ENCODE measurements at places on chromosomes 2 and 18. TPM values are rescaled to one million over a fixed set of nuclear protein-coding genes. Genes with fewer than 3 reads are reported as not detected.

Gene DQX1
- 0.46 TPM for polyA plus RNA-seq

Gene ABCB11
- not detected for polyA plus RNA-seq

Gene ASB18
- not detected for polyA plus RNA-seq

Gene ALPI
- polyA plus RNA-seq: not detected

Gene HOXD12
- not detected for polyA plus RNA-seq

Gene SIX3
- not detected for polyA plus RNA-seq

Gene MC5R
- not detected for polyA plus RNA-seq

Gene COL3A1
- not detected for polyA plus RNA-seq

DNA sequence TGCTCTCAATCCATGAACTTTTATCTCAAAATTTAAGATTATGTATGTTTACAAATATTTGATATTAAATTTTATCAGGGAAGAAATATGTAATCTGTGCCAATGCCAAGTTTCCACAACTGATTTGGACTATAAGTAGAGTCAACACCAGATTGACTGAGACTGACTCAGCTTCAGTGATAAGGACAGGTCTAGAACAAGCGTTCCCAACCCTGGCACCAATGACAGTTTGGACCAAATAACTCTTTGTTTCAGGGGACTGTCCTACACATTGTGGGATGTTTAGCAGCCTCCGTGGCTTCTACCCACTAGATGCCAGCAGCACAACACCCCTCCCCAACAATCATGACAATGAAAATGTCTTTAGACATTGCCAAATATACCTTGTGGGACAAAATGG is 165.3 kb downstream of the THADA start:
- no peak overlapping the region for H3K4me3 ChIP-seq
- no peaks in the 10 kb centered on the region for H3K27me3 ChIP-seq
- H3K36me3 ChIP-seq: peaks cover 3% of the 10 kb centered on the region

GRCh38 chr2:195696012-195696411 is 39.0 kb downstream of the SLC39A10 start:
- no peak overlapping the region for H3K27ac ChIP-seq
- H3K27me3 ChIP-seq: no peaks in the 10 kb centered on the region
- H3K4me1 ChIP-seq: peaks cover 7% of the 10 kb centered on the region
- H3K4me3 ChIP-seq: no peak overlapping the region
- peaks cover 7% of the 10 kb centered on the region for H3K36me3 ChIP-seq
- DNase-seq: no peak

GRCh38 chr2:61183795-61184194 is 21.8 kb downstream of the C2orf74 start:
- no peak for DNase-seq
- H3K36me3 ChIP-seq: peaks cover 24% of the 10 kb centered on the region
- no peak overlapping the region for H3K4me3 ChIP-seq
- peaks cover 25% of the 10 kb centered on the region for H3K4me1 ChIP-seq

DNA sequence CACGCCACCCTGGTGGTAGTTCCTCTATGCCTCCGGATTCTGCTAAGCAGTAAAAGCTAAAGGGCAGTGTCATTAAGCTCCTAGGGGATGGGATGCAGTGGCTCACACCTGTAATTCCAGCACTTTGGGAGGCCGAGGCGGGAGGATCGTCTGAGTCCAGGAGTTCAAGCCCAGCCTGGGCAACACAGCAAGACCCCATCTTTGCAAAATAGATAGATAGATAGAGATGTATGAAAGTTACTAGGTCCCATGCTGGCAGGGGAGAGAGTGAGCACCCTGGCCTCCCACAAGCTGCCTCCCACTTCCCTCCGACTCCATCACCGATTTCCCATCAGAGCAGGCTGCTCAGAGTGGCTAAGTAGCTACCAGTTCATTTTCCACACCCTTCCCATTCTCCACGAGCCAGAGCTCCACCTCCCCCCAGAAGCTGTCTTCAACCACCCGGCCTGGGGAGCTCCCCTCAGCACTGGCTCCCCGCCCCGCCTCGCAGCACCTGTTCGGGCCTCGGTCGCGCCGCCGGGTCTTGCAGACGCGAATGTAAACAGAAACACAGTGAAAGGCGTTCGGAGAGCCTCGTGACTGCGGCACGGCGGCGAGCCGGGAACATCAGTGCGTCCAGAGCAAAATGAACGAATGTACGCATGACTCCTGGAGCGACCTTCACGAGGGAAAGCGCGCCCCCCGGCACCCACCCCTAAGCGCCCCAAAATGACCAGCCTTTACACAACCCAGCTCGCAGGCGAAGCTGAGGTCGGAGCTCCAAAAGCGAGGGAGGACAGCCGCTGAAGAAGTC is 598 bp upstream of the CEP68 start:
- no peak for DNase-seq
- peaks cover 47% of the 10 kb centered on the region for H3K4me1 ChIP-seq
- H3K27me3 ChIP-seq: no peaks in the 10 kb centered on the region
- H3K36me3 ChIP-seq: no peaks in the 10 kb centered on the region

DNA sequence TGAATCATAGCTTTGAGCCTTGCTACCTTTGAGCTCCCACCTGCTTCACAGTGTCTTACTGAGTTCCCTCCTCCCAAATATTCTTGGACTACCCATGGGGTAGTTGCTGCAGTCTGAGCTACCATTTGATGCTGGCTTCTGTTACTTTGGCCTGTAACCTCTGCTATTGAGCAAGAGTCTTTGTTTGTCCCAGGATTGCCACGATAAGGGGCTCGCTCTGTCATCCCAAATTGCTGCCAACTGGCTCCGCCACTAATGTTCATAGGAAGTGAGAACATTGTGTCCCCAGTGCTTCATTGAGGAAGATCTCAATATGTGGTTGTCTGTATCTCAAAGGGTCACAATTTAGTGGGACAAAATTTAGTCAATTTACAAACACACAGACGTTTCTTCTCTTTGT is 103.8 kb downstream of the TRIM43 start:
- no peak overlapping the region for H3K4me3 ChIP-seq
- H3K36me3 ChIP-seq: no peaks in the 10 kb centered on the region
- H3K27ac ChIP-seq: no peak overlapping the region
- peaks cover 7% of the 10 kb centered on the region for H3K27me3 ChIP-seq
- no peak for DNase-seq
- no peaks in the 10 kb centered on the region for H3K4me1 ChIP-seq

- H3K4me1 ChIP-seq: no peaks in the 10 kb centered on the region
- no peaks in the 10 kb centered on the region for H3K27me3 ChIP-seq
- no peak overlapping the region for H3K4me3 ChIP-seq
- no peak overlapping the region for H3K27ac ChIP-seq
- no peak for DNase-seq
Measured at GRCh38 chr2:102334486-102334885, 21.1 kb upstream of the IL18R1 start.

GRCh38 chr2:186734957-186735734 is 41.3 kb downstream of the FAM171B start:
- H3K36me3 ChIP-seq: no peaks in the 10 kb centered on the region
- no peak overlapping the region for H3K4me3 ChIP-seq
- H3K27me3 ChIP-seq: no peaks in the 10 kb centered on the region
- no peak overlapping the region for H3K27ac ChIP-seq

- H3K36me3 ChIP-seq: no peaks in the 10 kb centered on the region
- H3K4me1 ChIP-seq: no peaks in the 10 kb centered on the region
- H3K4me3 ChIP-seq: no peak overlapping the region
- H3K27ac ChIP-seq: no peak overlapping the region
- H3K27me3 ChIP-seq: no peaks in the 10 kb centered on the region
Measured at GRCh38 chr2:19484736-19485135, 126.3 kb upstream of the OSR1 start.

DNA sequence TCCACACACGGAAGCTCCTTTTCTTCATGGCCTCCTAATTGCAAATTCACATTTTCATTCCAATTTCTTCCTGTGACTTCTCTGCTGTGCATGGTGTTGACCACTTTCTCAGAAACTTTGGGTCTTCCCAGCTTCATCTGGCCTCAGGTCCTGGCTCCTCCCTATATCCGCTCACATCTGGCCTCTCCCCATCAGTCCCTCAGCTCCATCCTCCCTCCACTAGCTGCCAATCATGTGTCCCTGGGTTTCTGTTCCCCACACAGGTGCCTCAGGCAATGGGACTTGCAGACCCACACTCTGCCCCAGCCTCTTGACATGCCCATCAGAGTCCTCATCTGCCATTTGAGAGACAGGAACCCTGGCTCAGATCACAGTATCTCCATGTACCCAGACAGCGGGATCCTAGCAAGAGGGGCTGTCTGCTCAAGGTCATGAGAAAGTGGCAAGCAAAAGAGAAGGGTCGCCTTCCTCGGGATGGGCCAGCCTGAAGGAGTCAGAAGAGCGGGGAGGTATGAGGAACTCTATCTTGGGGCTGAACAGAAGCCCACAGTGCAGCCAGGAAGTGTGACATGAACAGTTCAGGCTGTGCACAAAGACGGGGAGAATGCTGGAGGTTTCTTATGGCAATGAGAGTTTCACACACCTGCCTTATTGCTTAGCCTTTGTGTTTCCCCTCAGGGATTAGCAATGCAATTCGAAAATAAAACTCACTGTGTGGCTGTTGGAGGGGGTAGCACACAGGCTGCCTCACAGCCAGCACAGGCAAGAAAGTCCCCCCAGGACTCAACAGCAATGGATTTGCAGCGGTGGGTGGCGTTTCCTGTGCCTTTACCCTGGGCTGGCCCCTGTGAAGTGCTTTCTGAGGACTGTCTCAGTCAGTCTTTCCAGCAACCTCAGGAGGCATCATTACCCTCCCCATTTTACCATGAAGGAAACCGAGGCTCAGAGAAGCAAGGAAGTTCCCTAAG is 69.5 kb downstream of the COPS8 start:
- H3K36me3 ChIP-seq: no peaks in the 10 kb centered on the region
- H3K4me3 ChIP-seq: no peak overlapping the region
- H3K4me1 ChIP-seq: no peaks in the 10 kb centered on the region
- H3K27me3 ChIP-seq: no peaks in the 10 kb centered on the region

DNA sequence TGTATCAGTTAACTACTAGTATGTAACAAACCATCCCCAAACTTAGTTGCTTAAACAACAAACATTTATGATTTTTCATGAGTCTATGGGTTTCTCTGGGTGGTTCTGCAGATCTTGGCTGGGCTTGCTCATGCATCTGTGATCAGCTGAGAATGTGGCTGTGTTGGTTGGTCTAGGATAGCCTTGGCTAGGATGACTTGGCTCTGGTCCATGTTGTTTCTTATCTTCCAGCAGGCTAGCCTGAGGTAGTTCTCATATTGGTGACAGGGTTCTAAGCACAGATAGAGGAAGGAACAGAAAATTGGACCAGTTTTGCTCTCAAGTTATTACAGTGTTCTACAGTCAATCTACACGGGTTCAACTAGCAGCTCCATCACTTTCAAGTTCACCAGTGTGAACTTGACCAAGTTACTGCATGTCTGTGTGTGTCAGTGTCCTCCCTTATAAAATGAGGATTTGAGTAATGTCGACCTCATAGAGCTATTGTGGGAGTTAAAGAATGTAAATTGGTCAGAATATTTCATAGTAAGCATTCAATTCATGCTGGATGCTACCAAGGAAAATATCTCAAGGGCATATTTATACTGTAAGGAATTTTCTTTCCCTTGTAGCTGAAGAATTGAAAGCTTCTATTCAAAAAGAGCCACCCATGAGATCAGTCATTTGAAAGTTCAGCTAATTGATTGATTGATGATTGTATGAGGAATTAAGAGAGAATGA is 65.3 kb downstream of the MYO3B start:
- H3K4me3 ChIP-seq: no peak overlapping the region
- DNase-seq: no peak
- no peak overlapping the region for H3K27ac ChIP-seq

- H3K27ac ChIP-seq: no peak overlapping the region
- no peak overlapping the region for H3K4me3 ChIP-seq
- DNase-seq: no peak
- no peaks in the 10 kb centered on the region for H3K27me3 ChIP-seq
- H3K4me1 ChIP-seq: peaks cover 13% of the 10 kb centered on the region
Measured at GRCh38 chr2:38371235-38371634, 5.8 kb downstream of the ATL2 start.

GRCh38 chr2:224309176-224309575 is 92.7 kb downstream of the FAM124B start:
- no peaks in the 10 kb centered on the region for H3K36me3 ChIP-seq
- H3K4me1 ChIP-seq: no peaks in the 10 kb centered on the region
- no peak overlapping the region for H3K4me3 ChIP-seq
- no peak for DNase-seq
- no peak overlapping the region for H3K27ac ChIP-seq
- H3K27me3 ChIP-seq: peaks cover 3% of the 10 kb centered on the region

DNA sequence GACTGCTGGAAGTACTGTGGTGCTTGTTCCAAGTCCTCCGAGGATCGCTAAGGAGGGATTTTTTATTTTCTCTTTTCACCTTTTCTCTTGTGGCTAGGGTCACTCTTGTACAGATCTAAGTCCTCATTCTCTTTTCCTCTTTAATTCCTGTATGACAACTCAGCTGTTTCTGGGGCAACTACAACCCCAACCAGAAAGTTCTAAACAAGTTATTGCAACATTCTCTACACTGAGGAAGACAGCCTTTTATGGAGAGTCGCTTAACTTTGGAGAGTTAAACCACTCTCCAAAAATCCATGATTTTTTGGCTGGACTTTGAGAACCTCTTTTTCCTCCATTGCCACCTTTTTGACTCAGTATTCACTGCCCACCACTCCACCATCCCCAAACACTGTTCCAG is 74.0 kb upstream of the SESTD1 start:
- no peak overlapping the region for H3K27ac ChIP-seq
- DNase-seq: no peak
- H3K27me3 ChIP-seq: no peaks in the 10 kb centered on the region
- H3K36me3 ChIP-seq: no peaks in the 10 kb centered on the region
- peaks cover 12% of the 10 kb centered on the region for H3K4me1 ChIP-seq

DNA sequence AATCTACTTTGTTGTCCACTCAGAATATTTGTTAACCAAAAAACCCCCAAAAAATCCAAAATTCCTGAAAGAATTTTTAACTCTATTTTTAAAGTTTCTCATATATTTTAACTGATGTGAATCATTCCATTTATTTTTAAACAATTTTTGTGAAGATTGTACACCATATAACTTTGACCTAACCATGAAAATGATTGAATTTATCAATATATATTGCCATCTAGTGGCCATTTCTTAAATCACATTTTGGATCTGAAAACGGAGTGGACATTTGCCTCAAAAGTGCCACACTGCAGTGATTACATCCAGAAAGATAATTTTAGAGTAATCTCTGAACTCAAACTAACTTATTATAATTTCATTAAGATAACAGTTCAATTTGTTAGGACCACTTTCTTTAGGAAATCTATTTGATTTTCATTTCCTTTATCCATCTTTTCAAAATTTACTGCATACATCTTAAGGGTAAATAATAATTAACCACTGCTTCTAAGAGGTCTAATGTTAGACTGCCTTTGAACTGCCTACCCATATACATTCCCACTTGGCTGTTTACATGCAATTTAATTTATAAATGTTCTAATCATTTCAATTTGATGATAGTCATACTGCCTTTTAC is 71.1 kb downstream of the DSC3 start:
- H3K36me3 ChIP-seq: no peaks in the 10 kb centered on the region
- no peak overlapping the region for H3K4me3 ChIP-seq
- peak; percentile 17 for DNase-seq

DNA sequence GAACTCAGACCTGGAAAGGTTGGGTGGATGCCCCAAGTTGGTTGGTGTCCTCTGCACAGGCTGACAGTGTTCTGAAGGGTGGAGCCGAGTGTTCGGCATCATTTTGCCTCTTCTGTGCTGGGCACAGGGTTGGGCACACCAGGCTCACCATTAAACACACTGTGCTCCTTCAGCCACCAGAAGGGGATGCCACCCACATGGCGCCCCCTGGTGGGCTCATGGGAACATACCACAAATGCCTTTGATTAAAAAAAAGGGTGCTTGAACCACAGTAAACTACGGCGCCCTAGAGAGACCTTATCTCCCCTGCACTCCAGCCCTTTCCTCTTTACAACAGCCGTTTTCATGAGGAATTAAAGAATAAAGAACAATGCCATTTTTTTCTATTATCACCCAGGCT is 89.4 kb downstream of the CELF4 start:
- peaks cover 9% of the 10 kb centered on the region for H3K27me3 ChIP-seq
- DNase-seq: no peak
- H3K4me1 ChIP-seq: no peaks in the 10 kb centered on the region
- H3K27ac ChIP-seq: no peak overlapping the region
- no peaks in the 10 kb centered on the region for H3K36me3 ChIP-seq
- H3K4me3 ChIP-seq: no peak overlapping the region

All from B cell (primary cell).